ENCODE measurements at places on chromosomes 16 and 17.

GRCh38 chr16:20905576-20905975, 5.0 kb downstream of the LYRM1 start:
- no peak for DNase-seq
- no peak overlapping the region for H3K4me3 ChIP-seq
- H3K4me1 ChIP-seq = peaks cover 34% of the 10 kb centered on the region
- no peaks in the 10 kb centered on the region for H3K36me3 ChIP-seq
- H3K27ac ChIP-seq = no peak overlapping the region

DNA sequence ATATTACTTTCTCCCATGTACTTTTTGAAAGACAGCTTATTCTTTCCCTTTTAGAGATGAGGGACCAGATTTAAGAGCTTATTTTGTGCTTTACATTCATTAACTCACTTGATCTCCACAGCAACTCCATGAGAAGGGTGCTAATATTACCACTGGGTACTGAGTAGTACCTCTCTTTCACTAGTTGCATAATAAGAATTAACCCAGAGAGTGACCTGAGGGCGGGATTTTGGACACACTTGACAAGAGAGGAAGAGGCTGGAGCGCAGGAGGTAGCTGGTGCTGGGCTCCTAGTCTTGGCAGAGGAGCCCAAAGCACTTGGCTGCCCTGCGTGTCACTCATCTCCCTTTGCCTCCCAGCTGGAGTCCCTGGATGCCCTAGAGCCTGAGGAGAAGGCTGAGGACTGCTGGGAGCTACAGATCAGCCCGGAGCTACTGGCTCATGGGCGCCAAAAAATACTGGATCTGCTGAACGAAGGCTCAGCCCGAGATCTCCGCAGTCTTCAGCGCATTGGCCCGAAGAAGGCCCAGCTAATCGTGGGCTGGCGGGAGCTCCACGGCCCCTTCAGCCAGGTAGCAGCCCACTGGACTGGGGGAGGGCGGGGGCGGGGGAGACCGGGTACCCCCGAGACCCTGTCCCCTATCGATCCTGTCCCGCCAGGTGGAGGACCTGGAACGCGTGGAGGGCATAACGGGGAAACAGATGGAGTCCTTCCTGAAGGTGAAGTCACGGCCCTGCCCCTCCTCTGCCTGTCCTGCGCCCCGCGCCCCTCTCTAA, 1.7 kb upstream of the MAZ start:
- H3K36me3 ChIP-seq = peaks cover 15% of the 10 kb centered on the region
- peak overlapping the region; percentile 95 for H3K27ac ChIP-seq
- no peak for DNase-seq
- H3K27me3 ChIP-seq = no peaks in the 10 kb centered on the region
- peak overlapping the region; percentile 87 for H3K4me3 ChIP-seq
- peaks cover 27% of the 10 kb centered on the region for H3K4me1 ChIP-seq

- H3K27me3 ChIP-seq = no peaks in the 10 kb centered on the region
- no peak for DNase-seq
- H3K27ac ChIP-seq = no peak overlapping the region
- no peak overlapping the region for H3K4me3 ChIP-seq
Observed at GRCh38 chr16:68194251-68194650, 41.7 kb downstream of the ESRP2 start.

DNA sequence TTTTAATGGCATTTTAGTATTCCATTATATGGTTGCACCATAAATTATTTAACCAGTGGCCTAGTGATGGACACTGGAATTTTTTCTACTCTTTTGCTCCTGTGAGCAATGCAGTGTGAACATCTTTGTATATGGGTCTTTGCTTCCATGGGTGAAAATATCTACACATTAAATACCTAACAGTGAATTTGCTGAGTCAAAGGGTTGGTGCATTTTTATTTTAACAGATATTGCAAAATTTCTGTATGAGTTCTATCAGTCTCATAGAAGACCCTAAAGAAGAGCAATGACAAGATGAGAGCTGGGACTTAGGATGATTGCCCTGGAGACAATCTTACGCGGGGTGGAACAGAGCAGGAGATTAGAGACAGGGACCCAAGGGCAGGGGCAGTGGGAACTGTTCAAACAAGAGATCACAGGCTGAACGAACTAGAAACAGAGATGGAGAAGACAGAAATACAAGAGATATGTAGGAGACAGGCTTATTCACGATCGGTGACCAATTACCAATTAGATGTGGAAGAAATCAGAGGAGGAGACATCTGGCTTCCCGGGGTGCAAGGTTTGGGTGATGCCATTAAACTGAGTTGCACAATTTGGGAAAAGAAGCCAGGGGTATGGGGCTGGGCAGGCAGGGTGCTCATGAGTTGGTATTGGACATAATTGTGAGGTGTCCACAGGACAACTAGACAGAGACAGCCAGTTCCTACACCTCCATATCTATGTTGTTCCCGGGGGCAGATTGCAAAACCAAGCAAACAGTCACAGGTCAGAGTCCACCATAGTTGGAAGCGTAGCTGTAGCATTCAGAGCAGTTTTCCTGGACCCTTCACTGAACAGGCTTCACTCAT, 39.9 kb upstream of the LONP2 start:
- no peaks in the 10 kb centered on the region for H3K4me1 ChIP-seq
- no peak overlapping the region for H3K4me3 ChIP-seq
- no peaks in the 10 kb centered on the region for H3K36me3 ChIP-seq
- H3K27ac ChIP-seq = no peak overlapping the region
- no peaks in the 10 kb centered on the region for H3K27me3 ChIP-seq

DNA sequence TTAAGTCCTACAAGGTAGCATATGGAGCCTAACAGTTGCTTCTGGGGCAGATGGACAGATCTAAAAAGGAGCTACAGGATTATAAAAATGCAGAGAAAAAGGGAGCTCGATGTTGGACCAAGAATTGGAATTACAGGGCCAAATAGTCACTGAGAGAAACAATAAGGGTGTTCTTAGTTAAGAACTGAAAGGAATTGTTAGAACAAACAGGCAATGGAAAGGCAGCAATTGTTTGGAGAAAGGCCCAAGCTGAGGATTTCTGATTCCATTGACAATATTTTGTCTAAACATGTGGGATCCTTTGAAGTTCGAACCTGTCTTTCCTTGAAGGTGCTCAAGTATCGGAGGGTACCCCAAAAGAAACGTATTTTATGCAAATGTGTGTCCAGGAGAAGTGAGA, 513.6 kb upstream of the CDH8 start:
- no peaks in the 10 kb centered on the region for H3K4me1 ChIP-seq
- no peak for DNase-seq
- H3K4me3 ChIP-seq = no peak overlapping the region
- H3K27me3 ChIP-seq = no peaks in the 10 kb centered on the region

DNA sequence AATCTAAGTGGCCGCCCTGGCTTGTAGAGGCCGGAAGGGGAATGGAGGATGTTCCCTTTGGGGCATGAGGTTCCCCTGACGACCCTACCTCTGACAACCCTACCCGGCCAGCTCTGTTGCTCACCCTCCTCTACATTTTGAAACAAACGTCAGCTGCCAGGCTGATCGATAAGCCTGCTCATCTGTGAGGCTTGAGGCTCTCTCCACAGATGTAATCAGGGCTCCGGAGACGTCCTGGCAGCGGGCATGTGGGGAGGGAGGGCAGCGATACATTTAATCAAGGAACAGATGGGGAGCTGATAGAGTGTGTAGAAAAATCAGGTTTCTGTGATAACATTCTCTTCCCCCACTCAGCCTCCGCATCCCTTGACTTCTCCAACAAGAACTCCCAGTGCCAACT, 212.3 kb upstream of the SDK2 start:
- no peaks in the 10 kb centered on the region for H3K27me3 ChIP-seq
- H3K27ac ChIP-seq = no peak overlapping the region
- no peak for DNase-seq
- no peak overlapping the region for H3K4me3 ChIP-seq

- H3K27me3 ChIP-seq = no peaks in the 10 kb centered on the region
- DNase-seq = no peak
- no peak overlapping the region for H3K27ac ChIP-seq
- H3K4me1 ChIP-seq = no peaks in the 10 kb centered on the region
- peaks cover 36% of the 10 kb centered on the region for H3K36me3 ChIP-seq
Observed at GRCh38 chr17:17146786-17147406, 59.2 kb downstream of the PLD6 start.

DNA sequence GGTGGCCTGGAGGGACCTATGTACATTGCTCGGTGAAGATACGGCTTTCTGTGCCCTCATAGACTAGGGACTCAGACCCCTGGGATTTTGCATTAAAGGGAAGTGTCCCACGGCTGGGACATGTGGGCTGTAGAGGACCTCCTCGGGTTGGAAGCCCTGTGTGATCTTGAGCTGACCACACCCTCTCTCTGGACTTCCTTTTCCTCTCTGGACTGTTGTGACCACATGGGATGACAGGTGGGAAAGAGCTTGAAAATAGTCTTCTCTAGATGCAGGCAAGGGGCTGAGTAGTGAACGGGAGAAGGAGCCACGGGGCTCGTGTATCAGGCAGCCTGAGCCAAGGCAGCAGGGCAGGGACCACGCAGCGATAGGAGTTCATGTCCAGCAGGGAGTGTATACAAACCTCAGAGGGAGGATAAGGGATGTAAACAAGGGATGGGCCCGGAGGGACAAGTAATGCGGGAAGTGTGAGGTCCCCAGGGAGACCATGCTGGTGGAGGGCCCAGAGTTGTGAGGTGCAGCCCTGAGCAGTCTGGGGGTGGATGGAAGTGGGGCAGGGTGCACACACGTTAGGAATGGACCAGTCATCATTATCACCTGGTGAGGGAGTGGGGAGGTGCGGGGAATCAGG, 4.5 kb upstream of the SLC4A1 start:
- H3K27me3 ChIP-seq = no peaks in the 10 kb centered on the region
- no peaks in the 10 kb centered on the region for H3K4me1 ChIP-seq
- H3K27ac ChIP-seq = no peak overlapping the region

- H3K27me3 ChIP-seq = no peaks in the 10 kb centered on the region
- no peak overlapping the region for H3K27ac ChIP-seq
- peak; percentile 3 for DNase-seq
- H3K4me3 ChIP-seq = no peak overlapping the region
- no peaks in the 10 kb centered on the region for H3K4me1 ChIP-seq
Observed at GRCh38 chr16:53220585-53220984, 165.8 kb downstream of the CHD9 start.

DNA sequence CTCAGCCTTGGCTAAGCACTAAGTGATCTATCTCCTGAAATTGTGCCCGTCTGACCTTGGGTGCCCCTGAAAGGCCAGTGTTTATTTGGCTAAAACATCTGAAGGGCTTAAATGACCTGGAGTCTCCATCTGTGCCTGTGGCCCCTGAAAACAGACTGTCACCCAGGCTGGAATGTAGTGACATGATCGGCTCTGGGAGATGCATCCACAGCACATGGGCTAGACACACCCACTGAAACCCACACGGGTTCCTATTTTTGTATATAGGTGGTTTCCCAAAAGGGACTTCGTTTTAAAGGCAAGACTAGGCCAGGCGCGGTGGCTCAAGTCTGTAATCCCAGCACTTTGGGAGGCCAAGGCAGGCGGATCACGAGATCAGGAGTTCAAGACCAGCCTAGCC, 13.5 kb downstream of the CEP295NL start:
- H3K27ac ChIP-seq = no peak overlapping the region
- no peak overlapping the region for H3K4me3 ChIP-seq
- H3K4me1 ChIP-seq = peaks cover 12% of the 10 kb centered on the region
- no peak for DNase-seq

DNA sequence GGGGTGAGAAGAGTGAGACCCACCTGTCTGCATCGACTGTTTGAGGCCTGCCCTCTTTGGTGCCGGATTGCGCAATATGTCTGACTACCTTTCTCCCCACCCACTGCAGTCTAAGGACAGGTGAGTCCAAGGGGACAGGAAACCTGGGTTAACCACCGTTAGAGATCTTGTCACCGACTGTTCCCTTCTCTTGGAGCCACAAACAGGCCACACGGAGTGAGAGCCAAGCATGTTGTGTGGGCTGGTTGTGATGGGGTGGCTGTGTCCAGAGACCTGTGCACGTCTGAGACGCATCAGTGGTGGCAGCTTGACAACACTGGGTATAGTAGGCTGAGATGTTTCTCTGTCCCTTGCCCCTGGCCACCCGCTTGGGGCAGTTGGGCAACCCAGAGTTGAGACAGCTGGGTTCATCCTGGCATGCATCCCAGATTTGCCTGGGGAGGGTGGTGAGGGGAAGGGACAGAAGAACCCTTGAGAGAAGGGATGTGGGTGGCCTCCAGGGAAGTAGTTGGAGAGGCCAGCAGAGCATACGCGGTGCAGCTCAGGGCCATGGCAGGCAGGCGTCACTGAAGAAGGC, 21.4 kb downstream of the MPRIP start:
- peak; percentile 27 for DNase-seq
- H3K4me3 ChIP-seq = no peak overlapping the region
- no peak overlapping the region for H3K27ac ChIP-seq
- H3K4me1 ChIP-seq = peaks cover 17% of the 10 kb centered on the region

- H3K4me3 ChIP-seq = no peak overlapping the region
- H3K4me1 ChIP-seq = peaks cover 14% of the 10 kb centered on the region
- no peak overlapping the region for H3K27ac ChIP-seq
- H3K27me3 ChIP-seq = no peaks in the 10 kb centered on the region
Observed at GRCh38 chr16:88661468-88661867, 1.4 kb downstream of the MVD start.

DNA sequence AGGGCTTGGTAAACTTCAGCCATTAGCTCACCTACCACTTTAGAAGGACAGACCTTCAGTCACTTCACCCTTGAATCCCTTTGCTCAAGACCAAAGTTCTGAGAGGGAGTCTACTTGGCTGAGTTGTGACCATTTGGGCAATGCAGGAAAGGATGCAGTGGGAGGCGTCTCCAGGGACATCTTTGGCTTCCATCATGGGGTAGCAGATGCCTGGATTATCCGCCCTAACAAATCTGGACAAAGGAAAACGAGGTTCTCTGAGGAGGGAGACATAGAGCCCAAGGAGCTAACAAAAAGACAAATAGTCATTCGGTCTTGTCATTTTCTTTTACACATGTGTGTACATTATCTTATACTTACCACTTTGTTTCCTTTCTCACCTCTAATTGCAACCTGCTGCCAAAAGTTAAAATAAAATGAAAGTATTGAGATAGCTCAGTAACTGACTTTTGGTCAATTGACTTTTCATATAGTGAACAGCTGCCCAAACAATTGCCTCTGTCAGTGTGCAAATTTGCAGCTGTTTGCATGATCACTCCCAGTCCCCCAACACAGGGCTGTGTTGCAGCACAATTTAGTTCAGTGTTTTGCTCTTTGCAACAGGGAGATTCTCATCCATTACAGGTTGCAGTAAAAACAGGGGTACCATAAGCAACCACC, 108.9 kb upstream of the EEF2KMT start:
- no peaks in the 10 kb centered on the region for H3K36me3 ChIP-seq
- no peak overlapping the region for H3K27ac ChIP-seq

DNA sequence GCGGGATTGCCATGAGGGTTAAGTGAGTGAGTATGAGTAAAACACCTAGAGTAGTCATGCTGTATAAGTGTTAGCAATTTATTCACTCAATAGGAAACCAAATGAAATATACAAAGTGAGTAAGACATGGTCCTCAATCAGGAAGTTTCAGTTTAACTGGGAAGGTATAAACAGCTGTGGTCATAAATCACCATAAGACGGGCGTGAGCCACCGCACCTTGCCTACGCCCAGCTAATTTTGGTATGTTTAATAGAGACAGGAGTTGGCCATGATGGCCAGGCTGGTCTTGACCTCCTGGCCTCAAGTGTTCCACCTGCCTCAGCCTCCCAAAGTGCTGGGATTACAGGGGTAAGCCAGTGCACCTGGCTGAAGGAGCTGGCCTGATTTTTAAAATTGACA, 27.0 kb downstream of the RNF135 start:
- DNase-seq = no peak
- no peaks in the 10 kb centered on the region for H3K36me3 ChIP-seq
- no peak overlapping the region for H3K27ac ChIP-seq
- H3K27me3 ChIP-seq = no peaks in the 10 kb centered on the region

GRCh38 chr17:81460856-81461460, 51.6 kb downstream of the ACTG1 start:
- no peak overlapping the region for H3K4me3 ChIP-seq
- H3K4me1 ChIP-seq = no peaks in the 10 kb centered on the region
- DNase-seq = no peak
- H3K27me3 ChIP-seq = no peaks in the 10 kb centered on the region

All from CD8-positive, alpha-beta memory T cell (primary cell).